ENCODE measurements at places on chromosomes 1 and 21. TPM values are rescaled to one million over a fixed set of nuclear protein-coding genes. Genes with fewer than 3 reads are reported as not detected.

DNA sequence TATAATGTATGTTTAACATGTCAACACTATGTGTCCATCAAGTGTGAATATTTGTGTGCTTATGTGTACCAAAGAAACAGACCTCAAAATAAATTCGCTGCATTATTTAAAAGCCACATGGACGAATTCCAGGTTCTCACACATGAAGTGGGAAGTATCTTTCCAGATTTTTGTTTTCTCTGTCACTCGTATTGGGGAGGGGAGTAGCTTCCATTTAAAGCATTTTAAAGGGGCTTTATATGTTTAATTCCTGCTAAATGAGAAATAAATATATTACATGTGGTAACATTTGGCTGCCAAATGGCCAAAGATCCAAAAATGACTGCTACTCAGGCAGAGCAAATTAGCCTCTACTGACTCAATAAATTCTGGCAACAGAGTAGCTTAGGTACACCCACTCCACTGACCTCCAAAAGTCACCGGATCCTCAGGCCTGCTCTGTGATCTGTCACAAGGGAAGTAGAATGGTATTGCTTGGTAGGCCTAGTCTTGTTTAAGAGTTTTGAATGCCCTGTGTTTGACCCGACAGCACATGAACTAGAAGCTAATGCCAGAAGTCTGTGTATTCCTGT, 178.1 kb downstream of the ZP4 start:
- no peak for DNase-seq

- no peak for DNase-seq
Observed at GRCh38 chr1:208149213-208149612, 95.0 kb downstream of the PLXNA2 start.

DNA sequence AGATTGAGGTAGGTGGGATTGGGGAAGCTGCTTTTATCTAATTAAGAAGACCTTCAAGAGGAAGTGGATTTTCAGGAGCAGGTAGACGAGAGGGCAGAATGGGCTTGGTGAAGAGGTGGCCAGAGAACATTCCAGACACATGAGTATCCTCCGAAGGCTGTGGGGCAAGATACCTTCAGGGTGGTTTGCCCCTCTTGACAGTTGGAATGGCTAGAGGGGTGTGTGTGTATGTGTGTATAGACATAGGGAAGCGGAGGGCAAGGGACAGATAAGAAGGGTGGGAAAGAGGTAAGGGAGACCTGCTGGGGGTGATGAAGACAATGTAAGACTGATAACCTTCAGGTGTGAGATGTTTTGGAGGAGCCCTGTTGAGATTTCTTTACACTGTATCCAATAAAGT, 46.8 kb upstream of the TSPAN2 start:
- no peak for DNase-seq

DNA sequence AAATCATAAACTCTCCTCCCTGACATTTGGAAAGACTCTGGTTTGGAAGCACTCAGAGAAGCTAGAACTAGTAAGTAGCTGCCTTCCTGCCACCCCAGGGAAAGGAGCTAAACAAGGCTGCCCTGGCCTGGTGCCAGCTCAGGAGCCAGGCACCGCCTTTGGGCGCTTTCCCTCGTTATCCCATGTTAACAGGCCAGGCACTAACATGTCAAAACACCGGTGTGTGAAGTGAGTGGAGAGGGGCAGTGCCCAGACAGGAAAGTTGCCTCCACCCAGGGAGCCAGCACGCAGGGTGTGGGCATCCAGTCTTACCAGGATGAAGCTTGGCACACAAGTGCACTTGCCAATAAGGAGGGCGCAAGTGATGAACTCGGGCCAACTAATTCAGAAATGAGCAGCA, 346.8 kb downstream of the RRAGC start:
- DNase-seq: no peak

DNA sequence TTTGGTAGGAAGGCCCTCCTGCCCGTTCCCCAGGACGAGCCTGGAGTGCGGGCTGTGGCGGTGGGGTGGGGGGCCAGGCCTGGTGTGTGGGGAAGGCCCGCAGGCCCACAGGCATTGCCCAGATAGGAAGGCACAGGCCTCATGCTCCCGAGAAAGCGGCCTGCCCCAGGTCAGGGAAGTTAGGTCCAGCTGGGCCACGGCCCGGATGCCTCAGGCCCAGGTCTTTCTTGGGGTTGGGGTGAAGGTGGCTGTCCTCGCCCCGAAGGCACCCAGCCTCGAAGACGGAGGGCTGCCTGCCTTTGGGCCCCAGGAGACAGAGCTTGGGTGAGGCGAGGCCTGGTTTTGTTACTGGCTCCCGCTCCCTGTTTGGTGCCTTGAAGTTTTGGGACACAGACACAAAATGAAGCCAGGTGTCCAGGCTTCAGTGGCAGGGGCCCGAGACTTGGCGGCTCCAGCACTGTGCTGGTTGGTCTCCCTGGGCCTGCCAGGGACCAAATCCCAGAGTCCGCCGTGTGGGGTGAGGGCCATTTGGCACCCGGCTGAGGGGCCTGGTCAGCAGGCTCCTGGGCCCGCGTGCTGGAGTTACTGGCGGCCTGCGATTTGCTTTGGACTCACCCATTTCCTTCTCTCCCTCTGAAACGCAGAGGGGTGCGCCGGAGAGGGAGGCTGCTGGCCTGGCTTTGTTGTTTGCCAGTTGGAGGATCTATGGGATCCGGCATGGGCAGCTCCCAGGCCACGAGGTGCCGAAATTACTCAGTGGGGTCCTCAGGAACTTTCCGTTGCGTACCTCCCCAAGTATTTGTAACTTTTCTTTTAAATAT, 2.0 kb downstream of the SKI start:
- no peak for DNase-seq

DNA sequence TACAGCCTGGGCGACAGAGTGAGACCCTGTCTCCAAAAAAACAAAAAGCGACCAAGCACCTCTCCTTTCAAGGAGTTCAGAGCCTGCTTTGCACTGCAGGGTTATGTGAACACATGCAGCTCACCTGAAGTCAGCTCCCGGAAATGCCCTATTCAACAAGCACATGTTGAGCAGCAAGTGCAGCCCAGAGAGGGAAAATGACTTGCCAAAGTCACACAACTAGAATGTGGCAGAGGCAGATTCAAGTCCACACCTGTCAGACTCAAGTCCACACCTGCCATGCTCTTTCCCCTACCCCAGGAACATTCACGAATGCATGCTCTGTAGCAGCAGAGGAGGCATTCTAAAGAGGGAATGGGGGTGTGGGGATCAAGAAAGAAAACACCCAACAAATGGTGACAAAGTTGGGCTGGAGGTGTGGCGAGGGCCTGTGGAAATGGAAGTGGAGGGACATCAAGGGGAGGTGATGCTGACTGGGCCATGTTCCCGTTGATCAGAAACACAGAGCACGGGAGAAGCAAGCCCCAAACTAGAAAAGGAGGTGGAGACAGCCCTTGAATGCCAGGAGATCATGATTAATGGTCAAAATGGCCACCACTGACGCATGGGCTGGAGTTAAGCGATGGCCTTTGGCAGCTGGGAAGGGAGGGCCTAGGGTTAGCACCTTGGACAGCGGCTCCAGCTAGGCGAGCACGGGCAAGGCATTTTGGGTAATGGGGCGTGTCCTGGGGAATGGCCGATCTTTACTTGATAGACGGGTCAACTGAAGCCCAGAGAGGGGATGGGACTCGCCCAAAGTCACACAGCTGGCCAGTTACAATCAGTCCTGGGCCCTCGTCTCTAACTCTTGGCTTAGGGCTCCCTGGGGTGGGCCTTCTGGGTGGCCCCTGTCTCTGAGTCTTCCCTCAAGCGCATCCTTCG, 21.5 kb downstream of the RAP1GAP start:
- no peak for DNase-seq

Gene TFAP2E
- 0.55 TPM for total RNA-seq
